ENCODE measurements at places on chromosomes 5 and 9.

- no peak for DNase-seq
Measured at GRCh38 chr9:75624998-75625397, 265.5 kb upstream of the PCSK5 start.

GRCh38 chr5:149166128-149166527 is 24.8 kb downstream of the ABLIM3 start:
- no peak for DNase-seq

GRCh38 chr5:93721071-93721470 is 20.3 kb downstream of the POU5F2 start:
- no peak for DNase-seq

- DNase-seq: no peak
Measured at GRCh38 chr5:81949462-81949861, 22.4 kb upstream of the ATG10 start.

DNA sequence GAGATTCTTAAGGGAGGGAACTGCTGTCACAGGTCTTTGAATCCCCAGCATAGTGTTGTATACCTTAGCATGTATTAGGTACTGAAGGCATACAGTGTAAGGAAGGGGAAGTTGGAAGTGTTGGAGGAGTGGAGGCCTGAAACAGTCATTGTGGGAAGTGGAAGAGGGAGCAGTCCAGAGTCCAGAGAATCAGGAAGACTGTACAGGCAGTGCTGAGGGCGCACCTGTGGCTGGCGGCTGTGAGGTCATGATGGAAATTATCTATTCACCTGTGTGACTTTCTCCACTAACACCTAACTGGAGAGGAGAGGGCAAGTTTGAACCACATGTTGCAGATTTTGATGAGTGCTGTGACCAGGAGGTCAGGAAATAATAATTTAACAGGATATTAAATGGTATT is 119.7 kb upstream of the NIPBL start:
- no peak for DNase-seq

DNA sequence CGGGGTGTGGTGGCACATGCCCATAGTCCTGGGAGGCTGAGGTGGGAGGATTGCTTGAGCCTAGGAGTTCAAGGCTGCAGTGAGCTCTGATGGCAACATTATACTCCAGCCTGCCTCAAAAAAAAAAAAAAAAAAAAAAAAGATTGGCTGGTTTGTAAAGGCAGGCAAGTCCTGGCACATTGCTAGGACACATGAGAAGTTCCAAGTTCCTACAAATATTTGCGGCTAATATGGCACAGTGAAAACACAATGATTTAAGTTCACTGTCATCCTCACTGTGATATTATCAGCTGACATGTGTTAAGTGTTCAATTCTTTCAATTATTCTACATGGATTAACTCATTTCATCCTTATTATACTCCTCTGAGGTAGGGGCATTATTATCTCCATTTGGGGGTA is 20.1 kb downstream of the TMEM268 start:
- DNase-seq: no peak

GRCh38 chr5:5403741-5404140 is 18.7 kb upstream of the ICE1 start:
- DNase-seq: no peak

DNA sequence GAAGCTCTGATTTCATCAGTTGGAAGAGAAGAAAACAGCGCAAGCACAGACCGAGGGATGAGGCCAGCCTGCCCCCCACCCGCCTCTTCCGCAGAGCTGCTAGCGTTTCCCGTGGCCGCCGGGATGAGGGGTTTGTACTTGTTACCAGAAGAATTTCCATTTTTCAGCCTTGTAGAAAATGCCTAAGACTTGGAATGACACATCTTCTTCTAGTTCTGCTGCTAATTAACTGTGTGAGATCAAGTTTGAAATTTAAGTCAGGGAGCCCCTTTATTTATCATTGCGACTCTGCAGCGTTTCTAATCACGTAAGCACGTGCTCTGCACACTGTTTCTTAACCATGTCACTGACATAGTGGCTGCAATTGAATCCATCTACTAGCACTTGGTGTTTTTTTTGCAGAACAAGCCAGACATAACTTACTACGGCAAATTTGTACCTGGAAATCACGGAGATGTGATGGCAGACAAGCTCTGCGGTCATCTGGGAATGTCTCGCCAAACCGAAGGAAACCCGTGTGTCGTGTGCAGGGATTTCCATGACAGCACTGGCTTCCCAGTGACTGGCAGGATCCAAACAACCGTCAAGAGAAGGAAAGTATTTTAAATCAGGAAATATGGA is 41.8 kb upstream of the ROR2 start:
- DNase-seq: no peak

DNA sequence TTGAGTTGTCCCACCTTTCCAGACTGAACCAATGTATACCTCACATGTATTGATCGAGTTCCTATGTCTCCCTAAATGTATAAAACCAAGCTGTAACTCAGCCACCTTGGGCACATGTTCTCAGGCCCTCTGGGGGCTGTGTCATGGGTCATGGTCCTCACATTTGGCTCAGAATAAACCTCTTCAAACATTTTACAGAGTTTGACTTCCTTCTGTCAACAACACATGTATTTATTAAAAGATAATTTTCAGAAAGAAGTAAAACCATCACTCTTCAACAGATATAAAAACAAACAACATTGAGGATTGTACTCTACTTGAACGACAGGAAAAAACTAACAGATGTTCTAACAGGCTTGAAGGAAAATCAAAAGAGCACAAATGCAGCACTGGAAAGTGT is 4.5 kb downstream of the CMBL start:
- no peak for DNase-seq

GRCh38 chr9:107708791-107709190 is 219.2 kb upstream of the KLF4 start:
- no peak for DNase-seq

DNA sequence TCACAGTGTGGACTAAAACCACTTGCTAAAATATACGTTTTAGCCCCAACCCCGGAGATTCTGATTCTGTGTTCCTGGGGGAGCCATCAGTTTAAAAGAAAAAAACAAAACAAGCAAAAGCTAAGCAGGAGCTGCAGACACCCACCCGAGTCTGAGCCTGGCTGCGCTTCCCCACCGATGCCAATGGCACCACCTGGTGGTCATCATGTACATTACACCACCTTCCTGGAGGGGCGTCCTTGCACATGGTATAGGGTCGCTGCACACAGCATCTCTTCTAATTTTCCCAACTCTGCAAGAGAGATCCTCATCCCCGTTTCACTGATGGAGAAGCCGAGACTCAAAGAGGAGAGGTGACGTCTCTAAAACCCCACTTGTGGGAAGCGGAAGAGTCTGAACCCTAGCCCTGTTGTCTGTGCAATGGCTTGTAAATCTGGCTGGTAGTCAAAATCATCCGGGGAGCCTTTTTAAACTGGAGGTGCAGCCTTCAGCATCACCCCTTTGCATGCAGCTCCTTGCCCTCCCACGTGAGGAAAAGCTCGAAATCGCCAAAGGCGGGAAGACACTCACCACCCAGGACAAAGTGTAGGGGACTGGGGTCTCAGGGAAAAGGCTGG is 23.1 kb upstream of the CNOT6 start:
- DNase-seq: peak; percentile 2

DNA sequence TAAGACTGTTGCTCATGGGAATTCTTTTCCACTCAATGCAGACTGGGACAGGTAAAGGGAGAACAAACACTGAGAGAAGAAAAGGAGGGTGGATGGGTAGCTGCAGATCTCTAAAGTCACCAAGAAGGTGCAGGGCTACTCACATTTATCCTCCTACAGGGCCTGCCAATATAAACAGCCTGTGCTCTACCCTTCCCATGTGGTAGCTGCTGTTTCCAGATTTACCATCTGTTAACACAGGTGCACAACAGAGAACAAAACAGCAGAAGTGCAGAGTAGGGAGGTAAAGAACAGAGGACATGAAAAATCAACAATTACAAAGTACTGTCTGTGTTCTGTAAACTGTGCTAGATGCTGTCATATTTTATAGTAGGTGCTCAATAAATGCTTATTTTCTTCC is 26.0 kb downstream of the JAKMIP2 start:
- peak; percentile 43 for DNase-seq

- DNase-seq: no peak
Measured at GRCh38 chr5:150561571-150562275, 53.8 kb downstream of the NDST1 start.

DNA sequence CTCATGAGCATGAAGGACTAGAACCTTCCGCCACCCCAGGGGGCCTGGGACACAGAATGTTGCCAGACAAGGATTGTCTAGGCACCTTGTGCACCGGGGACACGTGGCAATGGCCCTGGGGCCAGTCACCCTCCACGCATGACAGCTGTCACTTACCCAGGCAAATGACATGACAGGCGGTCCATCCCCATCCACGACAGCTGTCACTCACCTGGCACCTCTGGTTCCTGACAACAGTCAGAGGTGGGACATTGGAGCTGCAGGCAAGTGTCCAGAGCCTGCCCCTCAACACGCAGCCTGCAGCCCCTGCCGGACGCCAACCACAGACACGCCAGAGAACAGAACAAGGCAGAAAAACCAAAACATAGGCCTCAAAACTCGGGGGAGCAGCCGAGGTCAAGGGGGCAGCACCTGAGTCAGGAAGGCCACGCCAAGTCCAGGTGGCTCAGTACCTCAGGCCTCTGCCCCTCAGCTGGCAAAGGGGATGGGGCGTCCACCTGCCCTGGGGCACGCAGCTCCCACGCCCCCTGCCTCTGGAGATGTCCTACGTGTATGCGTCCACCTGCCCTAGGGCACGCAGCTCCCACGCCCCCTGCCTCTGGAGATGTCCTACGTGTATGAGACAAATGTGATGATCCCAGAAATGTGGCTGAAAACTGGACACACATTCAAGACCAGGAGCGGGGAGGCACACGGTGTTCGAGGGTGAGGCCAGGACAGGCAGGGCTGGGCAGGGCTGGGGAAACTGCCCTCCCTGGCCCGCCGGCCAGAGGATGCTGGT is 14.5 kb downstream of the VAV2 start:
- no peak for DNase-seq

DNA sequence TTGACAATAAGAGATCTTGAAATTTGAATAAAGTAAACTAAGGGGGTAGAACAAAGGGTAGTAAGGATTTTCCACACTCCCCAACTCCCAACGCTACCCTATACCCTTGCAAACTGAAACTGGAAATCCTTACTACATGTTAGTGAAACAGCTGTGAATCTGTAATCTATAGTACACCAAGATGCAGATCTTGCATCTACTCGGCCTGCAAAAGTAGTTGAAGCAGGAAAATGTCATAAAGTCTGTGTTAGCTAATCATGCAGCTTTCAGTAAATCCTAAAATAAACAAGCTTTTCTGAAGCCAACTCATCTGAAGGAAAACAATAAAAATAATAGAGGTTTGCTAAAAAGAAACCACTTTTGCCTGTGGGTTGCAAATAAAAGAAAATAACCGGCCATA is 1242.0 kb upstream of the ACO1 start:
- no peak for DNase-seq

DNA sequence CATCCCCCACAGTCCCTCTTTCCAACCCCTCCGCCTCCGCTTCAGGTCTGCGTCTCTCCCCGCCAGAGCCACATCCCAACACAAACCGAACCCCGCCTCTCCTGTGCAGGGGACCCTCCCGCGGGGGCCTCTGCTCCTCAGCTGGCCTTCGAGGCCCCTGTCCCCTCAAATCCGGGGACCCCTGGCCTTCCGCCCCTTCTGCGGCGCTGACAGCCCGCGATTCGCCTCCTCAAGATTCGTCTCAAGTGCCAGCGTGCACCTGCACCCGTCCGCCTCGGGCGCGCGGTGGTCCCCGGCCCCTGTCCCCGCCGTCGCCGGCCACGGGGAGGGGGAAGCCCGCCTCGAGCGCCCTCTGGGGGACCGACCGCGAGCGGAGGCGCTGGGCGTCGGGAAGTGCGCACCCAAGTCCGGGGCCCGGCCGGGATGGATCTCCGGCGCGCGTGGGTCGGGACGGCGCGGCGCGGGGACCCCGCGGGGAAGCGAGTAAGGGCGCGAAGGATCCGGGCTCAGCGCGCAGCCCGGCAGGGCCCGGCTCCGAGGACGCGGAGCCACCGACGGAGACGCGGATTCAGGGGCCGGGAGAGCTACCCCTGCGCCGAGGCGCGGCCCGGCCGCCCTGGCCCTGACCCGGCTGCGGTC is 623 bp downstream of the FLT4 start:
- DNase-seq: no peak

DNA sequence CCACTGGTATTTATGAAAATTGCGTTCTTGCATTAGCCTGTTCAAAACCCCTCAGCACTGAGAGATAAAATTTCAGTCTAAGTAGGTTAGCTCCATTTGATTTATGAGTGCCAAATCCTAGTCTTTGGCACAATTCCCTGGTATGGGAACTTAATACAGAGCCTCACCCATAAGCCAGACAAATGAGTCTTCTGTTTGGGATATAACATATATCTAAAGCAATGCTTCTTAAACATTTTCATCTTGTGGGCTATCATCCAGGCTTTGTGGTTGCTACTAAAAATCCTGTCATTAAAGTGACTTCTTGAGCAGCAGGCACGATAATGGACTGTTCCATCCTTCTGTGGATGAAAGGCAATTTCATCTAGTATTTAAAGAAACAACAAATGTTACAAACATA is 419.5 kb upstream of the ACTBL2 start:
- no peak for DNase-seq

GRCh38 chr9:72454871-72455491 is 66.4 kb upstream of the TMC1 start:
- no peak for DNase-seq

DNA sequence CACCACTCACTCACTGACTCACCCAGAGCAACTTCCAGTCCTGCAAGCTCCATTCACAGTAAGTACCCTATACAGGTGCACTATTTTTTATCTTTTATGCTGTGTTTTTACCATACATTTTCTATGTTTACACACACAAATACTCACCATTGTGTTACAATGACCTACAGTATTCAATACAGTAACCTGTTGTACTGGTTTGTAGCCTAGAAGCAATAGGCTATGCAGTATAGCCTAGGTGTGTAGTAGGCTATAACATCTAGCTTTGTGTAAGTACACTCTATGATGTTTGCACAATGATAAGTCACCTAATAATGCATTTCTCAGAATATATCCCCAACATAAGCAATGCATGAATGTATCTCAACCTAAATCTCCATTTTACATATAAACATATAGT is 541.1 kb downstream of the NR2F1-AS1 start:
- no peak for DNase-seq

DNA sequence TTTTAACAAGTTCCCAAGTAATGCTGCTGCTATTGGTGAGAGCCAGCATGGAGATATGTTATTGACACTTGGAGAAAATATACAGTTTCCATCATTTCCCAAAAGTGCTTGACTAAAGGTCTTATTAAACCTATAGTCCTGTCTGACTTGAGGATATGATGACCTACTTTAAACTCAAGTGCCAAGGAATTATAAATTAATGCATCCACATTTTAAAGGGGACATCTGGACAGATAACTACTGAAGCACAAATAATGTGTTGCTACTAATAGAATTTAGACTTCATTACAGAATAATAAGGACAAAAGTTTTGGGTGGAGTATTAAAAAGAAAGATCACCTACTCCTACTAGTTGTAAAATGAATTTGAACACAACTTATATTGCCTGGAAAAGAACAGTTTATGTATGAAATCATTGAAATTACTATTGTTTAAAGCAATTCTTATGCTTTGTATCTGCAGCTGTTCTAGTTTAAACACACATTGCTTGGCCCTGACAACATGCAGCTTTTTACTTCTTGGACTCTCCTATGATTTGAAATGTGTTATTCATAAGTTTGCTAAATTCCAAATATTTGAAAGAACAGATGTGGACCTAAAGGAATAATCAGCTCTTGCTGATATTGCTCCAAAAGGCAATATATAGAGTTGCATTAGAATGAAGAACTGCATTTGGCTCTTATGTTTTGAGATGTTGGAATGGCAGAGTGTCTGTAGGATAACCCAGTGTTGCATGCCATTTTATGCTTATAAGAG is 73.4 kb downstream of the SGCD start:
- DNase-seq: no peak
